Activated CD4-positive, alpha-beta T cell treated with anti-CD3 and anti-CD28 coated beads for 24 hours (primary cell): ENCODE measurements at places on chromosomes 5 and 9.

GRCh38 chr5:175386526-175386925, 57.5 kb downstream of the DRD1 start:
- DNase-seq, result no peak

GRCh38 chr9:126198854-126199253, 127.8 kb upstream of the MVB12B start:
- DNase-seq, result no peak

- no peak for DNase-seq
Measured at GRCh38 chr9:109652112-109652511, 127.9 kb upstream of the PALM2AKAP2 start.

DNA sequence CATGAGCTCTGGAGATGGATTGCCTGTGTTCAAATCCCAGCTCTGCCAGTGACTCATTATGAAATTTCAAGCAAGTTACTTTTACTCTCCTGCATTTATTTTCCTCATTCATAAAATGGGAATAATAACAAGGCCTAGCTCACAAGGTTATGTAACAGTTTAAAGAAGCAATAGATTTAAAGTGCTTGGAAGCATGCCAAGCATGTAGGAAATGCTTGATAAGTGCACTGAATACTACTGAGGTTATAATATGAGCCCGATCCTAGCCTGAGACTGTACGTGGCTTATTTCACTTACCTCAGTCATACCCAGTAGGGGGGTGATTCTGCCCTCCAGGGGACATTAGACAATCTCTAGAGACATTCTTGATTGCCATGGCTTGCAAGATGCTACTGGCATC, 734.1 kb upstream of the WWC1 start:
- DNase-seq, result no peak

DNA sequence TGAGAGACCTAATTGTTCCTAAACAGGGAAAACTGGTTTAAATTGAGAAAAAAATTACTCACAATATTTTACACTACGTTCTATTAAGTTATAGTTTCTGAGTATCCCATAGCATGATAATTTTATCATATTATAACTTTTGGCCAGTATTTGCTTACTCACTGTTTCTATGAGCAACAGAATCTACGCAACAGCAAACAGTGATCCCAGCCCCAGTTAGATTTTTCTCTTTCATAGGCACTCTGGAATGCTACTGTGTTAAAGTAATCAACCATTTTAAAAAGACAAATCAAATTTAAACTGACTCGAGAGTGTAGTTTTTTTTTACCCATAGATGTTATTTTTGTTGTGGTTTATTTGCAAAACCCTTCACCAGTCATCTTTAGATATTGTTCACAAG, 107.2 kb downstream of the XRCC4 start:
- DNase-seq, result no peak

DNA sequence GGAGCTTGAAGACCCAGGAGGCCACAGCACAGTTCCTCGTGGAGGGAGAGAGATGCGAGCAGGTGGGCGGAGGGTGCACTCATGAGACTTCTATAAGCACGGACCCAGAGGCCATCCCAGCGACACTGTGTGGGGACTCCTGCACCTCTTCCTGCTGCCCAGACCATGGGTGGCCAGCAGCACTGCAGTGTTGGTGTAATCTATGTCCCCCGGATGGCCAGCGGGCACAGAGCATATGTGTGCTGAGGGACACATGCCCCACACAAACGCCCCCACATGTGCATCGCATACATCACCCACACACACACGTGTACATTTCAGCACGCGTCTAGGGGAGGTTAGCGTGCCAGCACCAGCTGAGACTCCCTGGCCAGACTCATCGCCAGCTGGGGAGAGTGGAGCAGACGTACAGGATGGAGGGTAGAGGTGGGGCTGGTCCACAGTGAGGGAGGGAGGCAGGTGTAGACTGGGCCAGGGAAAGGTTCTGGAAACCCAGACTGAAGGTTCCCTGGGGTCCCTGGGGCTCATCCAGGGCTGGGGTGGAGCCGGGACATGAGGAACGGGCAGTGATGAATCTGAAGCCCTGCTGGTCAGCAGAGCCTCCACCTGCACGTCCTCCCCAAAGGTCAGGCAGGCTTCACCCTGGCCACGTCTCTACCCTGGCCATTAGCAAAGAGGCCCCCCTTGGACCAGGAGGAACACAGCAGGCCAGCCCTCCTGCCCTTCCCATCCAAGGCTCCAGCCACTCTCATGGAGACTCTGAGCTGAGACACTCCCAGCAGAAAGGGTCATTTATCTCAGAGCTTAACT, 27.6 kb downstream of the ADAMTS2 start:
- no peak for DNase-seq

DNA sequence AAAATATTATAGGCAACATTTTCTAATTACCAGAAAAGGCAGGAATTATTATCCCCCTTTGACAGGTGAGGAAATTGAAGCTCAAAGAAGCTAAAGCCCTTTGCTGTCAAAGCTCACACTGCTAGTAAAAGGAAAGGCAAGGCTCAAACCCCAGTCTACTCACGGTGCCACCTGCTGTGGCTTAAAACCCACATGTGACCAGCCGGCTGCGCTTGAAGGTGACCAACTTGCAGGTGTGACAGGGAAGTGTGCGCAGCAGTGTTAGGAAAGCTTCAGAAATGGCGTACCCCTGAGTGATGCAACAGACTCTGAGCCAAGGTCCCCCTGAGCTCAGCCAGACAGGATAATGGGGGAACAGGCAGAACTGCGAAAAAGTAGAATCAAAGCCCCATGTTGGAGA, 45.2 kb downstream of the PAX5 start:
- no peak for DNase-seq

DNA sequence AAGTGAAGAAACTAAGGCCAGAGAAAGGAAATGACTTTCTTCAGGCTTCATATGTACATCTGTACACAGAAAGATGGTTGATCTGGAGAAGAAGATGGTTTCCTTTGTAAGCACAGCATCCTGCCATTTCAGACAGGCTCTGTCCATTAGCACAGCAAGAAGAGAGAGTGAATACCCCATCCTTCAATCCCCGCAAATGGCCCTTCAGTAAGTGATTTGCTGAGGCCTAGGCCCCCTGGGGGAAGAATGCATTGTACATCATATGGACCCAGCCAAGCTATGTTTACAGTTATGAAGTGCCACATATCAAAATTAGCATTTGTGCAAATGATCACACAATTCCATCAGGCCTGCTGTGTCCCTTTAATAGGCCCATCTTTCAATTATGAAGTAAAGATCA, 657.4 kb downstream of the BRINP1 start:
- DNase-seq, result no peak

DNA sequence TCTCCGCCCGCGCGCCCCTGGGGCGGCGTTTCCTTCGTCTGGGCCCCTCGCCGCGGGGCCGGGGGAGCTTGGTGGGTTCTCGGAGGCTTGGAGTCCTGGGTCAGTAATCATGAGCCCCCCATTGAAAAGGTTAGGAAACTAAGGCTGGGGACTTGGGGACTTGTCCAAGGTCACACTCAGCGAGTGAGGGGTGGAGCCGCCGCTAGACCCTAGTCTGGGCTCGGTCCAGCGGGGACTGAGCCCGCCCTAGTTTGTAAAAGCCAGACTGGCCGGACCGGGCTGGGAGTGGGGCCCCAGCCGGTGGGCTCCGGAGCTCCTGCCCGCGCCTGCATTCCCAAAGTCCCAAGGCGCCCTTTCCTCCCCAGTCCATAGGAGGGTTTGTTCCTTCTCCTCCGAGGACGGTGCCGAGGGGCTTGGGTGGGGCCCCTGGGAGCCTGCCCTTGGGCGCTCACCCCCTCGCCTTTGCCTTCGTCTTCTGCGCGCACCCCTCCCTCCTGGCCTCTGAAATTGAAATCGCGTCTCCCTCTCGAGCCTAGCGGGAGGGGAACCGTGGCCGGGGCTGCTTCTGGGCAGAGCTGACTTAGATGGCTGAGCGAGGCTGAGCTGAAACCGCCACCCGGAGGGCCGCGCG, 995 bp downstream of the OLFM1 start:
- DNase-seq, result no peak
